Nephron progenitor cell (in vitro differentiated cells): ENCODE measurements at places on chromosomes 6 and 20.

DNA sequence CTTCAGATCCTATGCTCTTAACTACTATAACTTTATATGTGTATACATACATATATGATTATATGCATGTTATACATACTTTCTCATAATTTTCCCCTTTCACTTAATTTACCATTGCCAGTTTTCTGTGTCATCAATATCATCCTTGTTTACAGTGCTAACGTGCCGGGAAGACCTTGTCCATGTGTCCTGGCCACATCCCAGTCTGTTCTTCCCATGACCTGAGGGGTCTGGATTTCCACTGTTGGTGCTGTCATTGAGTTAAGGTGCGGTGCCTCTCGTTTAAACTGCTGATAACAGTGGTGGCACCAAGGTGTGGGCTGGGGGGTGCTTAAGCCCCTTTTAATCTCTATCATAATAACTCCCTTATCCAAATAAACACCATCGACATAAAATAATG lies 8.5 kb upstream of the SDCBP2 start:
- H3K36me3 ChIP-seq = peaks cover 27% of the 10 kb centered on the region
- H3K4me1 ChIP-seq = peaks cover 10% of the 10 kb centered on the region
- peaks cover 3% of the 10 kb centered on the region for H3K27me3 ChIP-seq
- H3K4me3 ChIP-seq = no peak overlapping the region
- DNase-seq = no peak
- H3K27ac ChIP-seq = no peak overlapping the region

- no peaks in the 10 kb centered on the region for H3K27me3 ChIP-seq
- no peak overlapping the region for H3K4me3 ChIP-seq
- DNase-seq = no peak
- H3K36me3 ChIP-seq = no peaks in the 10 kb centered on the region
- H3K27ac ChIP-seq = no peak overlapping the region
Measured at GRCh38 chr20:31817461-31817860, 1.7 kb upstream of the MYLK2 start.

- peaks cover 44% of the 10 kb centered on the region for H3K4me1 ChIP-seq
- no peak for DNase-seq
- H3K27me3 ChIP-seq = peaks cover 15% of the 10 kb centered on the region
Measured at GRCh38 chr20:31927627-31928159, 24.2 kb downstream of the PDRG1 start.

- peaks cover 16% of the 10 kb centered on the region for H3K27me3 ChIP-seq
- H3K4me1 ChIP-seq = no peaks in the 10 kb centered on the region
- no peak overlapping the region for H3K4me3 ChIP-seq
- H3K36me3 ChIP-seq = no peaks in the 10 kb centered on the region
- H3K27ac ChIP-seq = no peak overlapping the region
- DNase-seq = no peak
Measured at GRCh38 chr20:32248043-32248442, 29.4 kb upstream of the KIF3B start.

DNA sequence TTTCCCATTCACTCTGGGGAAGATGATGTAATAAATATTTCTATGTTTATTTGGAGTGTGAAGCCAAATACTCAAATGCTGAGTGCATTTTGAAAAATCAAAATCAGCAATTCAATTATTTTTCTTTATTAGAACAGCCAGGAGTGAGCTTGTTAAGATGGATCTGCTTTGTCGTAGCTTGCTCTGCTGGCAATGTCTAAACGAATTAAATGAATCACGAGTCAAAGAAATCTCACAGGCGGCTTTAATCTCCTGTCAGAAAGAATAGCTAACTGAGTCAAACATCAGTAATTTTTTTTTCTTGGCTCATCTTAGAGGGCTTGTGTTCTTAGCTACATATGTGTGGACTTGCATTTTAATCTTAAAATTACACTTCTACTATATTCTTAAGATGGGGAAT lies 100.2 kb upstream of the HMGN3 start:
- no peaks in the 10 kb centered on the region for H3K4me1 ChIP-seq
- no peaks in the 10 kb centered on the region for H3K36me3 ChIP-seq
- H3K4me3 ChIP-seq = no peak overlapping the region
- DNase-seq = no peak

- H3K27ac ChIP-seq = no peak overlapping the region
- no peak overlapping the region for H3K4me3 ChIP-seq
- no peaks in the 10 kb centered on the region for H3K36me3 ChIP-seq
- no peak for DNase-seq
- H3K4me1 ChIP-seq = peaks cover 5% of the 10 kb centered on the region
Measured at GRCh38 chr20:6173481-6173880, 50.7 kb upstream of the FERMT1 start.
